Suprapubic skin (tissue), 4 donors: ENCODE measurements at places on chromosomes 12 and 14.

DNA sequence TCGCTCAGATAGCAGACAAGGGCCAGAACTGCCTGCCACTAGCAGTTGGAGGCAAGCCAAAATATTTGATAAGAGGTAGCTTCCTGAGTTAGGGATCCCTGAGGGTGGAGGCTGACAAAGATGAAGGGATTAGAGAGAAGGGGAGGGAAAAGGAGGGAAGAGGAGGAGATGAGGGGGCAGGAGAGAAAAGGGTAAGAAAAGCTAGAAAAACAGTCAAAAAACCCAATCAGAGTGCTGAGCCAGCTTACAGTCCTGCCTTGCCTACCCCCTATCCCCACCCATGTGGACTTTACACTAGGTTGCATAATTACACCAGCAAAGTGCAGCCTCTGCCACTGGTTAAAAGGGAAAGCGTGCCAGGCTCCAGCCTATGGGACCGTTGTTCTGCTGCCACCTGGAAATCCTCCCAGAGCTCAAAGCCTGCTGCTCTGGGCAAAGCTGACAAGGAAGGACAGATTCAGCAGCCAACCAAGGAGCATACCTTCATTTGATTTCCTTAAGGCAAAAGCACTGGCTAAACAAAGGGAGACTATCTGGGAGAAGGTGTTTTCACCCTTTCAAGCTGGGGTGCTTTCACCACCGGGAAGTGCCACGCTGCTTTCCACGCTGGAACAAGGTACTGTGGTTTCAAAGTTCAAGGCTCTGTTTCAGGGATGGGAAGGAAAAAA lies 3.8 kb upstream of the NUMB start:
- no peak for DNase-seq

GRCh38 chr12:110669193-110669502 lies 19.8 kb downstream of the HVCN1 start:
- DNase-seq, result no peak

DNA sequence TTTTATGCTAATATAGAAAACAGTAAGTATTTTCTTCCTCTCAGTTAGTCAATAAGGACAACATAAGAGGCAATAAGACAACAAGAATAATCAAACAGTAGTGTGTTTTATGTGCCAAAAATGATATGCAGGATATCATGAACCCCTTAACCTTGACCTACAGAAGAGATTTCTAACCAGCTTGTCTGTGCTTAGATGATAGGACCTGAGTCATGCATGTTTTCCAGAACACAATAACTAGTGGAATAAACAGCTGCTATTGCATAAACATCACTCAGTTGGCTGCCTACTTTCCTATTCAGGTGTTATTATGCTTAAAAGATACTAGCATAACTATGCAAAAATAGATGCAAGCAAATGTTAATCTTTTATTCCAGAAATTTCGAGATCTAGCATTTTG lies 282.5 kb downstream of the PRKD1 start:
- DNase-seq, result no peak

DNA sequence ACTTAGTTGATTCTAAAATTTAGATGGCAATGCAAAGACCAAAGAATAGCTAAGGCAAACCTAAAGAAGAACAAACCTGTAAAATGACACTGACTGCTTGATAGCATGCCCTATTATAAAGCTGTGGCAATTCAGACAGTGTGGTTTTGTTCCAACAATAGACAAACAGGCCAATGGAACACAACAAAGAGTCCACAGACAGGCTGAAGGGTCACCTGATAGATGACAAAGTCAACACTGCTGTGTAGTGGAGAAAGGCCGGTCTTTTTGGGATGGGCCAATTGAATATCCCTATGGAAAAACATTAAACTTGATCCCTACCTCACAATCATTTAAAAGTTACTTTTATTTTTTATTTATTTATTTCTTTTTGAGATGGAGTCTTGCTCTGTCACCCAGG lies 33.8 kb upstream of the SLC25A3 start:
- DNase-seq, result no peak

DNA sequence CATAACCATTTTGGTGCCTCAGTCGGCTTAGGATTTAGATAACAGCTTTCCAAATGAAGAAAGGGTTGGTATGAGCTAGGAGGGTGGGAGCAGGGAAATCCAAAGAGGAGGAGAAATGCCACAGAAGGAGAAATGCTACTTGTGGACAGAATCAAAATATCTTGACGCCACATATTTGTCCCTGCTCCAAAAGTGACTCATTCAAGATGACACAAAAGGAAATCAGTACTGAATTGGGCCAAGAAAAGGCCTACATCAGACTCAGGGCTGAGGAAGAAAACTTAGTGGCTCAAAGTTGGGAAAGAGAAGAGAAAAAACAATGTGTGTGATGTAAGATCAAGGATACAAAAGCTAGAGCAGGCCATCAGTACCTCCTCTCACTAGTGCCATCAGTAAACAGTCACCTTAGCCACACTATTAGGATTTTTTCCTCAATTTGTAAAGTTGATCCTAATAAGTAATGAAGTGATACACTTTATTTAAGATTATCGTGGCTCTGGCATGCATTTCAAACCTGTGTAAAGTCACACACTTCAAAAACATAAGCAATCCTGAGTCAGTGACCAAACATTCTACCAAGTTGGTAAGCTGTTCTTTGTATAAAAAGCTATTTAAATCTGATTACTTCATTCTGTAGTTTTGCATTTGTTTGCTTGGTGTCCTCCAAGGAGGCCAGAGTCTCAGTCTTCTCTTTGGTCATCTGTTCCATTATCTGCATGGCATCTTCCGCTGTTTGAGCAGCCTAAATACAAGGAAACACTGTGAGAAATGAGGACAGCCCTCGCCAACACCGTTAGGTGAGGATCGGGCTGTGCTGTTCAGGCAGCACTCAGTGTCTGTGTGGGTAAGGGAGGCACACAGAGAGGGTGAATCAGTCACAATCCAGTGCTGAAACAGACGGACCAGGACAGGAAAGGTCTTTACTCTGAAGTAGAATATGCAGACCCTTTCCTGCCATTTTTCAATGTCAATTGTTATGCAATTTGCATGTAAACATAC lies 52.6 kb upstream of the VPS33A start:
- no peak for DNase-seq

DNA sequence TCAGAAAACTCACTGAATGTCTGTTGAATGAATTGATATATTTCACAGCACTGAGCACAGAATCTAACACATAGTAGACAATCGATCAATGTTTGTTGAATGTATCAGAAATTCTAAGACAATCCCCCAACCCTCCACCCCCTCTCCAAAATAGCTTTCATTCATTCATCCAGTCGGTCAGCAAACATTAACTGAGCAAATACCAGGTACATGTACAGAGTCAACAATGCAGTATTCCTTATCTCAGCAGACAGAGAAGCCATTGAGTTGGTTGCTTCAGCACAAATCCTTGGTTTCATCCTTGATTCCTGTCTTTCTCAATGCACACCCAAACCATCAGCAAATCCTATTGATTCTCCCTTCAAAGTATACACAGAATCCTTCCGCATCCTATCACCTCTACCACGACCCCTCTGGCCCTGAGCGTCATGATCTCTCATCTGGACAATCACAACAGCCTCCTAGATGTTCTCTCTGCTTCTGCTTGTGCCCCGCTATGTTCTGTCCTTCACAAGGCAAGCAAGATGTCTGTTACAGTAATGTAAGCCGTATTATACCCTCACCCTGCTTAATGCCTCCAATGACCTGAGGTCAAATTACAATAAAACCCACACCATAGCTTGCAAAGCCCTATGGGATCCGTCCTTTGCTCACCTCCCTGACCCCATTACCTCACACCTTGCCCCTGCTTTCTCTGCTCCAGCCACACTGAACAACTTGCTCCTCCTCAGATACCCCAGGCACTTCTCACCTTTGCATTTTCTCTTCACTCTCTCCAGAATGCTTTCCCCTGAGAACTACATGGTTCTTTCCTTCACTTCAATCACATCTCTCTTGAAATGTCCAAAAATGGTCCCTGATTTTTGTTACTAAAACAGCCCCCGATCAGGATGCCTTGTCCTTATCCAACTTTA lies 738.1 kb upstream of the TBX3 start:
- DNase-seq, result no peak

DNA sequence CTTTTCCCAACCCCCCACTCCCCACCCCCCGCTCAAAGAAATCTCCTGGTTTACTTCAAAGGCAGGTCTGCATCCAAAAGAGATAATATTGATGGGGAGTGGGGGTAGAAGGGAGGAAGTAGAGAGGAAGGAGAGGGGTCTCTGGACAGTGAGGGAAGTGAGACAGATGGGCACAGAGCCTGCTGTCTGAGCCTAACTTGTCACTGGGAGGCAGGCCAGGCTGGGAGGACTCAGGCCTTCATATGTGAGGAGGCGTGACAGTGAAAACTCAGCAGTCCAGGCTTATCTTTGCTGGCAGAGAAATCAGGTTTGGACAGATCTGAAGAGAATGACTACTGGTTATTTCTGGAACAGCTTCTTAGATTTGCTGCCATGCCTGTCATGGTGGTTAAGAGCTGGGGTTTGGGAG lies 192.3 kb downstream of the NUAK1 start:
- no peak for DNase-seq

GRCh38 chr12:16530268-16530850 lies 75.6 kb downstream of the LMO3 start:
- DNase-seq, result no peak

DNA sequence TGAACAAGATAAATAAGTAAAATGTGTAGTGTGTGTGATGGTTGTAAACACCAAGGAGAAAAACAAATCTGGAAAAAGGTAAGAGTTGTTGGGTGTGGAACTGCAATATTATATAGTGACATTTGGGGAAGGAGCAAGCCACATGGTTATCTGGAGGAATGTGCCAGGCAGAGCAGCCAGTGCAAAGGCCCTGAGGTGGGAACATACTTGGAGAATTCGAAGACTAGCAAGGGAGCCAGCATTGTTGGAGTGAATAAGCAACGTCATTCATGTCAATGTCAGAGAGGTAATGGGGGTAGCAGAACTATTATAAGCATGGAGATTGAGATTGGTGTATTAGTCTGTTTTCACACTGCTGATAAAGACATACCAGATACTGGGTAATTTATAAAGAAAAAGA lies 241.5 kb upstream of the LHX5 start:
- no peak for DNase-seq

GRCh38 chr12:106585521-106586277 lies 2.9 kb downstream of the RFX4 start:
- DNase-seq, result no peak

DNA sequence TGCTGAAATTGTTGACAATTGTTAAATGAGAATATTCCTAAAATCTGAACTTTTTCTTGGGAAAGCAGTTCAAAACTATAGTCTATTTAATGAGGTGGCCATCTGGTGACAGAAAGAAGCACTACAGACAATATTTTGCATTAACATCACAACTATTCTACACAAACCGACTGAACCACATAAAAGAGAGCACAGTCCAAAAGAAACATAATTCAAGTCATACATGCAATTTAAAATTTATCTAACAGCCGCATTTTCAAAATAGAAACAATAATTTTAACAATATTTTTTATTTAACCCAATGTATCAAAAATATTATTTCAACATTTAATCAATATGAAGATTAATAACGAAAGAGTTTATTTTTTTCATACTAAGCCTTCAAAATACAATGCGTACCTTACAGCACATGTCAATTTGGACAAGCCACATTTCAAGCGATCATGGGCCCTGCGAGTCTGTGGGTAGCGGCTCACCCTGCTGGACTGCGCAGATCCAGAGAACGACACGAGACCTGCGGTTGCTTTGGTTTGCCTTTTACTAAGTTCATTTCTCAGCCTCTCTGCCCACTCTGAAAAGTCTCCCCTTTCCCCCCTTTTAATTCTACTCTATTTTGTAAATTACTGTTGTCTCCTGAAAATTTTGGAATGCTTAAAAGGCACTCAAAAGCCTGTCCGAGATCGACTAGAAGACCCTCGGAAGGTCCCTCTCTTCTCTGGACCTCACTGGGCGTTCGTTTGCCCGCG lies 947 bp upstream of the LRRC9 start:
- no peak for DNase-seq

DNA sequence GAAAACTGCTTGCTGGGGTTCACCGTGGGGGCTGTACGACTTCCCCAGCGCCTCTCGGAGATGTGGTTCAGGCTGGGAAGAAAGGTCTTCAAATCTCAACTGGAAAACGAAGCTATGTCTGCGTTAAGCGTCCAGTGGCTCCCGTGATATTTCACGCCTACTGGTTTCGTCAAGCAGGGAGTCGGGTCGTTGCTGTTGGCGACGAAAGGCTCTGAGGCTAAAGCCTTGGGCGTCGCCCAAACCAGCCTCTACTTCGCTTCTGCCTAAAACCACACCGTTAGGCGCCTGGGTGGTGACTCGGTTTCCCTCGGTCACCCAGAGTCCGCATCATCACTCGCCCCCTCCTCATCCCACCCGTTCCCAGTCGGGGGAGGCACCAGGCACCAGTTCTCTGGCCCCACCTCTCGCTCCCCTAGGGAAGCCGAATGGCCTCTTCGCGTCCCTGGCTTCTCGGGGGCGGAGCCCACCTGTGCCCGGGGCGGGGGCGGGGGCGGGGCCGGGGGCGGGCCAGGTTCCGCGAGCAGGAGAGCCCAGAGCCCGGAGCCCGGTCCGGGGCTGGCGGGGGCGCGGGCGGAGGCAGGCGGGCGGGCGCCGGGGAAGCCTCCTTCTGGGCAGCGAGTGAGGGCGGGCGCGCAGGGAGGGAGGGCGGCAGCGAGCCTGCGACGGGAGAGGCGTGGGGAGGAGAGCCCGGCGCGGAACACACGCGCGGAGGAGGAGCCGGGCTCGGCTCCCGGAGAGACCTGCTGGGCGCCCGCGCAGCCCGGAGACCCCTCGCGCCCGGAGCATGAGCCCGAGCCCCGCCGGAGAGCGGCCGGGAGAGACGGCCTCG lies at the start of gene B4GALNT3:
Gene B4GALNT3 (plus strand): TSS at position 510 of the 829 bp plus-strand sequence. CDS start 438 bp downstream, outside the sequence.
- no peak for DNase-seq
